ENCODE measurements at places on chromosomes 6 and 20.
A peak's percentile ranks its signal among the peaks of the same experiment; 100 is the strongest.

GRCh38 chr6:43992783-43993644 lies 134.2 kb downstream of the MRPL14 start:
- no peak for DNase-seq

GRCh38 chr6:27494987-27495385 lies 22.1 kb upstream of the ZNF184 start:
- no peak for DNase-seq

DNA sequence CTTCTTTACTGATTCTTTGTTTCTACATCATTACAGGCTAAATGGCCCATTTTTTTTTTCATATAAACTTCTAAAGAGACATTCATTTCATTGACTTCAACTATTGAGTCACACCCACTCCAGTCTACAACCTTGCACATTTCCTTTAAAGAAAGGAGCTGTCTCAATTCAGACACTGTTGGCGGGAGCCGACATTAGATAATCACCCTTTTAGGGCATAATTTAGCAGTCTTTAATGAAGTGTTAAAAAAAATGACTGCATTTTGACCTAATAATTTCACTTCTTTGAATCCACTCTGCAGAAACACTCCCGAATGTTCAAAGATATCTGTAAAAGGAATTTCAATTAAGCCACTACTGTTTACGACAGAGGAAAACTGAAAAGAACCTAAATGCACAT lies 1.5 kb downstream of the EPM2A start:
- no peak for DNase-seq

GRCh38 chr6:33978412-33979150 lies 167.3 kb downstream of the GRM4 start:
- no peak for DNase-seq

- no peak for DNase-seq
Observed at GRCh38 chr20:25510202-25510601, 75.1 kb downstream of the NINL start.

DNA sequence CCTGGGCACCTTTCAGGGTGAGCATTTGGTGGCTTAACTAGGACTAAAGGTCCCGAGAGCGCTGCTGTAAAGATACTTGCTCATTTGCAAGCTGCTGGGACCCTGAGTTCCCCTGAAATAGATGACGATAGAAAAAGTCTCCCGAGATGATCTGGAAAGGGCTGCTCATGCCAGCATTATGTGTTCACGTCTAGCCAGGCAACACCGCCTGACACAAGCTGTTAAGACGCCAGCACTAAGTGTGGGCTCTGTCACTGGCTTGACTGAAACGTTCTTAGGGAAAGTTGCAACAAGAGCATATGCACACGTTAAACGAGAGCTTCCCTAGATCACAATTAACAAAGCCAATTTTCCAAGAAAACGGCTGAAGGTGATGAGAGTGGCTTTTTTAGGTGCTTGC lies 113.7 kb downstream of the SLC23A2 start:
- no peak for DNase-seq

GRCh38 chr6:164097551-164098398 lies 683.3 kb downstream of the QKI start:
- DNase-seq: no peak

GRCh38 chr6:43916924-43917877 lies 147.2 kb downstream of the VEGFA start:
- no peak for DNase-seq

GRCh38 chr6:31901415-31901952 lies 402 bp downstream of the ZBTB12 start:
- DNase-seq: peak; percentile 61

DNA sequence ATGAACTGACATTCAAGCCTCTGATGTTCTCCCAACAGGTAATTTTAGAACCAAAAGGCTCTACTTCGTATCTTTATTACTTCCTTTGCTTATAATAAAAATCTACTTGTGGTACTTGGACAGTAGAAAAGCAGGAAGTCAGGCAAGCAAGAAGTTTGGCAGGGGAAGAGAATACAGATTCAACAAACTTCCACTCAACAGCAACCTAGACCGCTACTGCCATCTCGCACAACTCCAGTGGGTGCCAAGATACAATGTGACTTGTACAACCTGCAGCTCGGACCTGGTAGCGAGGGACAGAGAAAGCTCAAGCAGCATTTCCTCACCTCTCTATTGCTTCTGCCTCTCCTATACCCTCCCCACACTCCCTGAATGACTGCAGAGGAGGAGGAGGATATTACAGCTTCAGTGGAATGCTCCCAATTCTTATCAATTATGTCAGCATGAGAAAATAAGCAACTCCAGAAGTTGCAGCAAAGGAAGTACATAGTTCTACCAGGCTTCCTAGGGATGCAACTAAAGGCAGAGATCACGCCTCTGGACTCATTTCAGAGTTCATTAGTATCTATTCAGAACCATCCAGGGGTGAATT lies 76.5 kb downstream of the MBOAT1 start:
- no peak for DNase-seq

DNA sequence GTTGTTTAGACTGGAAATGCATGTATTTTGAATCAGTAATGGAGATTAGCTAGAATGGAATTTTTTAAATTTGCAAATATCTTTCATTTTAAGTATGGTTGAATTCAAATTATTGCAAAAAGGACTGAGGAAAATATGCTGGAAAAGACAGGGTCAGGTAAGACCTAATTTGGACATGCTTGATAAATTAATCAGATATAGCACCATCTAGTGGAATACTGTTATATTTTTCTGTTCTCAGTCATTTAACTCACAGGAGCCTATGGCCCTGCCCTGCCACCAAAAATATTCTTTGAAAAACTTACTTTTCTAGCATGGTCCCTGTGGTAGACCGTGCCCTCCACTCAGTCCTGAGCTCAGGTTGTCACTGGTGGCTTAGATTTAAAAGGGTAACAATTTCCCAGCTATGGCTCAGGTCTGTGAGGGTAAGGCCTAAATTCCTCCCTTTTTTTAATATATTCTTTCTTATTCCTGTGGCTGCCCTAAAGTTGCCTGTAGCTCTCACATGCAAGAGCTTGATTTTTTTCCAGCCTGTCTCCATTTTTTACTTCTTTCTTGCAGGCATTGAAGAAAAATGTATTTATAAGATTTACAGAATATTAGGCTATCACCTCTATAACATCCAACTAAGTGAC lies 25.3 kb upstream of the KIAA1586 start:
- DNase-seq: peak; percentile 57

DNA sequence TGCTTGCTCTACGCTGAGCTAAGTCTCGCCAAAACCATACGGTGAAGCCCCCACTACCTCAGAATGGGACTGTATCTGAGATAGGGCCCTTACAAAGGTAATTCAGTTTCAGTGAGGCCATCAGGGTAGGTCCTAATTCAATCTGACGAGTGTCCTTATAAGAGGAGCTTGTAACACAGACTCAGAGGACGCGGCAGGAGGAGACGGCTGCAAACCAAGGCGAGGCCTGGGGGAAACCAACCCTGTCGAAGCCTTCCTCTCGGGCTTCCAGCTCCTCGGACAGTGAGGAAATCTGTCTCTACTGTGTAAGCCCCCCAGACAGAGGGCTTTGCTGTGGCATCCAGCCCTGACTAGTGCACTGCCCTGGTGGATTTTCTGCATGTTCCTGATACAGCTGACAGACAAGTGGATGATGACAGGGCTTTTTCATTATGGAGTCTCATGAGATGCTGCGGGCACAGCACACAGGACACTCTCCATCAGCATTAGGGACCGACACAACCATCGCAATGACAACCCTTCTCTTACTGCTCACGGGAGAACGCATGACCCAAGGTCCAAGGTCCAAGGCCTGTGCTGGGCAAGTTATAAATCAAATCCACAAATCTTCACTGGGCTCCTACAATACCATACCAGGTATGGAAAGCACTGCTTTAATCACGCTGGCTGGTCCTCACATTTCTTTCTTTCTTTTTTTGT lies 48.2 kb downstream of the SSR1 start:
- no peak for DNase-seq

GRCh38 chr20:2451939-2452732 lies 18.5 kb downstream of the SNRPB start:
- DNase-seq: peak; percentile 72

- DNase-seq: no peak
Observed at GRCh38 chr6:119590066-119590465, 240.5 kb upstream of the MAN1A1 start.

DNA sequence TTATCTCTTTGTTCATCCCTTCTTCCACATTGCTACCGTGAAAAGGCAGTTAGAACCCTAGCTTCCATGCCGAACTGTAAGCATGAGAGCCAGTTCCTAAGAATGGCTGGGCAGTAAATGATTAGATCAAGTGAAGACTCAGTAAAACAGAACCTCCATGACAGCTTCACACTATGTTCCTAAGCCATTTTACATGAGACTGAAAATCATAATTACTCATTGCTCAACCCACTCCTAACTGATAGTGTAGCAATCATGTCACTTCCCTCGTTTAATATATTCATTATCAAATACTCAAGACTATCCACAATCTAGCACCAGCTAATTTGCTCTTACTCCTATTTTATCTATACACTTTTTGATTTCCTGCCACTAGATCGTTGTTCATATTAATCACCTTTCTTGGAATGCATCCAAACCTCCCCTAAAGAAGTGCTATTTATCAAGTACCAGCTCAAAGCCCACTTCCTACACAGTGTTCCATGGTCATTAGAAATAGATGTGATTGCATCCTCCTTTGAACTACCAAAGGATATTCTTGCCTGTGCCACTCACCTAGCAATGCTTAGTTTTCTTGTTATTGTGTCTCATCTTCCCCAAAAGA lies 6.0 kb downstream of the TMEM30A start:
- no peak for DNase-seq

DNA sequence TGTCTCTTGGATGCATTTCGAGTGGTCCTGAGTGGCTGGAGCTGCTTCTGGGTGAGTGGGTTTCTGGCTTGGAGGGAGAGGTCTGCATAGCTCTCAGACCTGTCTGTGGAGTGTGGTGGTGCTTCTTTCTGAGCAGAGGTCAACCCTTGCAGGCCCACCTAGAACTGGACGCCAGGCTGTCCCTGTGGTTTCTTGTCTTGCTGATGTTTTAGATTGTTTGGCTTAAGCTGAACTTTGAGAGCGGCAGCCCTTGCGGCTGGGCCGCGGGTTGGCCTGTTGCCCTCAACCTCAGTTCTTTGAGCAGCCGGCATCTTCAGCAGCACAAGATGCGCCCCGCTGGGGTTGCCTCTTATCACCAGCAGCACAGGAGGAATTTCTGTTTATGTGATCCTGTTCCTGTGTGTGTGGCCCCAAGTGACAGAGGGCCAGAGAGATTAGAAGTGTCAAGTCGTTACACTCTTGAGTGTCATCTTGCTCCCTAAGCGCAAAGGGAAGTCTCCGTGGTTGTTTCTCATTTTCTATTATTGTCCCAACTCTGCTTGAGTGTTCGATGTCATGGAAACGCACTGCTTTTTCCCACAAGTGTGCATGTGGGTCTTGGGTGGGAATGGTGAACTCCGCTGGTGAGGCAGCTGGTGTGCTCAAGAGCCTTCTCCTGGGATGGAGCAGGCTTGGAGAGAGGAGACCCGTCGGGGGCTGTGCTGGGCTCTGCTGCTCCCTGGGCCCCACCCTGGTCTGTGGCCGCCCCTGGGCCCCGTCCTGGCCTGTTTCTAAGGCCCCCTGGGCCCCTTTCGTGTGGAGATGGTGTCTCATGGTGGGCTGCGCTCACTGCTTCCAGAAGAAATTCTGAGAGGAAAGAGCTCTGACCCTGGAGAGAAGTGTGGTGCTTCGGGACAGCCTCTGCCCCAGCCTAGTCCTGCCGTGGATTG lies 20.1 kb upstream of the SLC22A1 start:
- no peak for DNase-seq

DNA sequence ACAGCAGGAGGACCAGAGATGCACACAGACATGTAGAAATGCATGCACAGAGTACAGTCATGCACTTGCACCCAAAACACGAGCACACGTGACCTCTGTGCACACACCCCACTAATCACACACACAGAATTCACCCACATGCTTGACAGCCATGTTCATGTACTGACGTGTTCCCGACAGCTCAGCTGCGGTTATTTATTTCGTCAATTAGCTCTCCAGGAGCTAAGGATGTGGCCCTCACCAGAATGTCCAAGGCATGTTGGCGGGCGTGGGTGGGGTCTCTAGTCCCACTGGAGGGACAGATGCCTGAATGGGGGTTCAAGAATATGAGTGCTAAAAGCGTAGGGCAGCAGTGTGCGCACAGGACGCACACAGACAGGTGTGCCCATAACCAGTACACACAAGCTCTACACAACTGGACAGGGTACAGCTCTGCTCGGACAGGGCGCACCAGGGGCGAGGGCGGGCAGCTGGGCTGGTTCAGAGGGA lies 571 bp upstream of the PRPF6 start:
- peak; percentile 60 for DNase-seq

GRCh38 chr6:22557007-22557406 lies 12.4 kb upstream of the HDGFL1 start:
- no peak for DNase-seq

DNA sequence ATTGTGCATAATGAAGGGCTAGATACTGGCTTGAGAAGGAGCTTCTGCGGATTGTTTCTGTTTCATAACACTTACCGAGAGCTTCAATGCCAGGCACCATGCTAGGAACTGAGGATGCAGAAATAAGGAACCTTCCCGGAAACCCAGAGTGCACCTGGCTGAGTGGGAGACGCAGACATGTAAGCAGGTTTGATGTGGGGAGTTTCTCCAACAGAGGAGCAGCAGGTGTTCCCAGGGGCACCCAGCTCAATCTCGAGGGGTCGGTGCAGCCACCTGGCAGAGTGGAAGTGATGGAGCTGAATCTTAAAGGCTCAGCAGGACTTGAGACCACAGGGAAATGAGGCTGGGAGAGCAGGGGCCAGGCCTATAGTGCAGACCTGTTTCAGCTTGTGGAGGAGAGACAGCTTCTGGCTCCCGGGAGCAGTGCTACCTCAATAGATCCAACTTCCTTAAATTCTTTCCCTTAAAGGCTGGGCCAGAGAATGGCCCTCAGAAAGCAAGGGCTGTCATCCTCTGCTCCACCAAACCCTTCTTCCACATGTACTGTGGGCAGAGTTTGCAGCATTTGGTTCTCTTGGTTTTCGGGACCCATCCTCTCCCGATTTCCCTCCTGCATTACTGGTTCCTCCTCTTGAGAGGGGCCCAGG lies 27.8 kb upstream of the SRC start:
- no peak for DNase-seq

GRCh38 chr20:53070224-53070623 lies 98.1 kb downstream of the TSHZ2 start:
- DNase-seq: peak; percentile 20

GRCh38 chr6:157806131-157806855 lies 16.8 kb upstream of the SNX9 start:
- DNase-seq: no peak

DNA sequence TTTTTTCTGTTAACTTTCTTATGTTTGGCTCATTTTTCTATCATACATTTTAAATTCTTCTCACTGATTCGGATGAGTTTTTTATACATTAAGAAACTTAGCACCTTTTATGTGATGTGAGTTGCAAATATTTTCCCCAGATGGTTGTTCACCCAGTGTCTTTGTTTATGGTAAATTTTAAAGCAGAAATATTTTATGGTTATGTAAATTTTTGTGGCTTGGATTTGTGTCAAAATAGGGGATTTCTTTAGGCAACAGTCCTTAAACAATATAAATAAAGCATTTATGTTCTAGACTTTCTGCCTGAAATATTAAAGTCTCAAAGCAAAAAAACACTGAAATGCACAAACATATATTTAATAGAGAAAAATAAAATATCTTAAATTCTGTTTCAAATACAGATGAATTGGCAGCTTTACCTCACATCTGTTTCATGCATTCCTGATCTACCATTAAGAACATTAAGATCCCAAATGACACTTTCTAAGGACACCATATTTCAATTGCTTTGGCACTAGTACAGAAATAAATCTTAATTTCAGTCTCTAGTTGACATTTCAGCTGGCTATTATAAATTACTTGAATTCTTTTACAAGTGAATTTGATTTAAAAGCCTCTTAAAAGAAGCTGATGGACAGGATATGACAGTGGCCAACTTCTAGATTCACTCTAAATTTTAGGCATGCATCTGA lies 646.6 kb downstream of the HACE1 start:
- DNase-seq: no peak

GRCh38 chr6:53811082-53811481 lies 16.3 kb downstream of the LRRC1 start:
- peak; percentile 6 for DNase-seq

Data from activated CD4-positive, alpha-beta T cell treated with anti-CD3 and anti-CD28 coated beads, Interleukin-2, amount 50 U/mL, for 16 hours (primary cell).